ENCODE measurements at places on chromosomes 2 and 18.

GRCh38 chr18:22325396-22325795 lies 92.3 kb downstream of the CTAGE1 start:
- no peak overlapping the region for H3K27ac ChIP-seq
- no peak overlapping the region for H3K4me3 ChIP-seq
- H3K36me3 ChIP-seq: no peaks in the 10 kb centered on the region
- H3K27me3 ChIP-seq: no peaks in the 10 kb centered on the region
- no peak for DNase-seq

DNA sequence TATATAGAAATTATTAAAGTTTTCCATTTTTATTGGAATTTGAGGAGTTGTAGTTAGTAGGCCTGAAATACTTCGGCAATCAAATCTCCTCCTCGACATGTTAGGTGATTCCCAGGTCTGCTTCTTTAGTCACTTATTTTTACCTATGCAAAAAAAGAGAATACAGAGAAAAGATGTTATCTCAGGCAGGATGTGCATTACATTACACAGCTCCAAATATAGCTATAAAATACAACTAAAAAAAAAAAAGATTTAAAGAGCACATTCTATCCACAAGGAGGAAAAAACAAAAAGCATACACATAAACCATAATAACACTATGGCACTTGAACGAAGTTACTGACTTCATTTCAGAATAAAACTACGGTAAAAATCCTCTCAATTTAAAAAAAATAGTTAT lies 8.1 kb downstream of the STK17B start:
- no peaks in the 10 kb centered on the region for H3K4me1 ChIP-seq
- no peaks in the 10 kb centered on the region for H3K36me3 ChIP-seq
- H3K4me3 ChIP-seq: no peak overlapping the region

GRCh38 chr2:40367032-40367431 lies 84.9 kb downstream of the SLC8A1 start:
- H3K36me3 ChIP-seq: no peaks in the 10 kb centered on the region
- H3K4me1 ChIP-seq: peaks cover 42% of the 10 kb centered on the region
- H3K4me3 ChIP-seq: no peak overlapping the region
- H3K27ac ChIP-seq: no peak overlapping the region

DNA sequence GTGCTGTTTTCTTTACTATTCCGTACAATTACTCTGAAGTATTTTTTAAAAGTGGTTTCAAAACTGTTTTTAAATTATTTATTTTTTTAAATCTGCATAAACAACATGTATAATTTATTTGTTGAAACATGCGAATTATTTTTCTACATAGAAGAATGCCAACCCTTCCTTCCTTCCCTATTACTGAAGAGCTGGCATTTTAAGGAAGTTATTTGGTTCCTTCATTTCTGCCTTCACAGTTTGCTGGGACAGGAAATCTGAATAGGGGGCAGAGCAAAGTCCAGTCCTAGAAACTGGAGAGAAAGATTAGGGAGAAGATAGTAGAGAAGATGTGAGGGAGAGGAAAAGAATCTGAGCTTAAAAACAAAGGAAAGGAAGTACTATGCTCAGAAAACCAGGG lies 146.7 kb upstream of the ACVR2A start:
- no peak for DNase-seq
- no peaks in the 10 kb centered on the region for H3K4me1 ChIP-seq
- H3K4me3 ChIP-seq: no peak overlapping the region
- H3K27ac ChIP-seq: no peak overlapping the region

GRCh38 chr18:10010611-10011015 lies 96.8 kb downstream of the VAPA start:
- no peak for DNase-seq
- no peaks in the 10 kb centered on the region for H3K36me3 ChIP-seq
- peaks cover 48% of the 10 kb centered on the region for H3K4me1 ChIP-seq
- no peaks in the 10 kb centered on the region for H3K27me3 ChIP-seq

GRCh38 chr2:150182566-150183235 lies 304.8 kb downstream of the RND3 start:
- H3K36me3 ChIP-seq: no peaks in the 10 kb centered on the region
- no peaks in the 10 kb centered on the region for H3K27me3 ChIP-seq
- no peaks in the 10 kb centered on the region for H3K4me1 ChIP-seq
- H3K4me3 ChIP-seq: no peak overlapping the region
- H3K27ac ChIP-seq: no peak overlapping the region
- DNase-seq: no peak

- peak within 1 kb of the TSS; percentile 15 for H3K27ac ChIP-seq
- H3K27me3 ChIP-seq: peaks cover 60% of the 10 kb centered on the region
- DNase-seq: no peak
- no peaks in the 10 kb centered on the region for H3K36me3 ChIP-seq
- peak within 1 kb of the TSS; percentile 59 for H3K4me3 ChIP-seq
These were observed at the start of gene TRABD2A for GRCh38 chr2:84880645-84881521. TRABD2A (minus strand) TSS chr2:84881084; CDS start chr2:84881039, 45 bp downstream.

DNA sequence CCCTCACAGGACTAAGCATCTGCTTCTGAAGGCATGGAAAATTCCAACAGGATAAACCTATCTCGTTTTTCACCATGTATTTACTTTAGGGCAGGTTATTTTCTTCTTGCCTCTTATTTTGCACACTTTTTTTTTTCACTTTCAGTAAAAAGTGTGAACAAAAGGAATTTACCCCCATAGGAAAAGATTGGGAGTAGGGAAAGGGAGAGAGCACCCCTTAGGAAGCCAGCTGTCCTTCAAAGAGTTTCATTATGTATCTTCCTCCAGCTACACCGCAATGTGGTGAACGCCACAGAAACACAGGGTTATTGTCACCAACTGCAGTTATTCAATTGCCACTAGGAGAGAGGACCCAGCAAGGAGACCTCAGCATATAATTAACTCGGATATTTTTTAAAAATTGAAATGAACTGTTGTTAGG lies 286.2 kb upstream of the VRK2 start:
- peaks cover 9% of the 10 kb centered on the region for H3K4me1 ChIP-seq
- no peak overlapping the region for H3K27ac ChIP-seq
- H3K4me3 ChIP-seq: peak overlapping the region; percentile 47
- no peaks in the 10 kb centered on the region for H3K27me3 ChIP-seq
- H3K36me3 ChIP-seq: no peaks in the 10 kb centered on the region

- DNase-seq: no peak
- no peaks in the 10 kb centered on the region for H3K4me1 ChIP-seq
- no peaks in the 10 kb centered on the region for H3K27me3 ChIP-seq
- H3K4me3 ChIP-seq: no peak overlapping the region
These were observed 239.0 kb downstream of the CCDC178 start for GRCh38 chr18:33201509-33201926.

DNA sequence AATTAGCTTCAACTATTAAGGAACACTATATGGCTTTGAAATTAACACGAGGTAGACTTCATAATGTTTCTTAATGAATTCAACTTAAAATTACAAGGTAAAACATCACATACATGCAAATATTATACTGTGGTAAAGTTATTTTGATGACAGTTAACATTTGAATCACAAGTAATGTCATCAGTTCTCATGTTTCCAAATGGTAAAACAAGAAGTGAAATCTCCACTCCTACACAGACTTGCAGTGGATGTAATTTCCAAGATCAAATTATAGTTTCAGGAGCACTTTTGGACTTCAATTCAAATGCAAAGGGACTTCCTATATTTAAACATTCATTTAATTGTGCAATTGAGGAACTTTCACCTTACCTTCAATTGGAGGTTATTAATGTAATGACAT lies 39.1 kb downstream of the C18orf54 start:
- no peaks in the 10 kb centered on the region for H3K27me3 ChIP-seq
- H3K4me3 ChIP-seq: no peak overlapping the region
- no peak overlapping the region for H3K27ac ChIP-seq
- H3K4me1 ChIP-seq: no peaks in the 10 kb centered on the region
- H3K36me3 ChIP-seq: no peaks in the 10 kb centered on the region

GRCh38 chr2:126784045-126784444 lies 114.6 kb upstream of the TEX51 start:
- no peaks in the 10 kb centered on the region for H3K36me3 ChIP-seq
- H3K4me3 ChIP-seq: no peak overlapping the region
- peaks cover 4% of the 10 kb centered on the region for H3K27me3 ChIP-seq
- DNase-seq: no peak
- H3K4me1 ChIP-seq: no peaks in the 10 kb centered on the region

DNA sequence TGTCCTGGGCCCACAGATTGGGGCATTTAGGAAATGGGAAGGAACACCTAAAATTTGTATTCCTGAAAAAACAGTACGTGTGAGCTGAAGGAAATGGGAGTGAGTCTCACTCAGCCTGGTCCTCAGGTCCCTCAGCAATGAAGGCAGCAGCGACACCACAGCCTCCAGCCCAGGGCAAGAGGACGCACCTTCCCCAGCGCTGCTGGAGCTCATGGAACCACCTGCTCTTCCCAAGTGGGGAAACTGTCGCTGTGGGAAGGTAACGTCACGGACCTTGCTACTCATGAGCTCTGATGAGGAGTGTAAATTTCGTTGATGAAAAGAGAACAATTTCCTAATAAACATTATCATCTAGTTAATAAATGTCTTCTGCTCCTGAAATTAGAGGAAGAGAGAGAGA lies 323.6 kb downstream of the EIPR1 start:
- no peaks in the 10 kb centered on the region for H3K4me1 ChIP-seq
- no peaks in the 10 kb centered on the region for H3K36me3 ChIP-seq
- H3K27me3 ChIP-seq: peaks cover 2% of the 10 kb centered on the region

DNA sequence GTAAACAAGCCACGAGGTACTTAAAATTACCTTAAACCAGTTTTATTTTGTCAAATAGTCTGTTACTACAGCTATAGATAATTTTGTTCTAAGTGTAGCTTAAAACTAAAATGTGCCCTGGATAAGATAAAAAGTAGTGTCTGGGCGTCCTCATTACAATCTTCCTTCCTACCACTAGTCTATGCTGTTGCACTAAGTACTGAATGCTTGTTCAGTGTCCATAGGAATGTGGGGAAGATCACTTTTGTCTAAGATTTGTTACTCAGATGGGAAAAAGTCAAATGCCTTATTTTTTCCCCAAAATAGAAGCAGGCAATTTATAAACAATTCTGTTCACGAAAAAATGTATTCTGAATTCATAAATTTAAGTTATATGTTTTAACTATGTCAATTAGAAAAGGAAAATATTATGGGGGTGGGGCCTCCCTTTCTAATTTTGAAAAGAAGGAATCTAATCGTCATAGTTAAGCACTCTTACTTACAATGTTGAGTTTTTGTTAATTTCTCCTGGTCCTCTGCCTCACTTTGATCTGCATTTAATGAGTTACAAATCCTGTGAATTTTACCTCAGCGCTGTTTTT lies 140.4 kb upstream of the VRK2 start:
- DNase-seq: no peak
- no peaks in the 10 kb centered on the region for H3K36me3 ChIP-seq
- no peaks in the 10 kb centered on the region for H3K4me1 ChIP-seq

- H3K4me3 ChIP-seq: peak overlapping the region; percentile 95
- no peaks in the 10 kb centered on the region for H3K27me3 ChIP-seq
- peaks cover 15% of the 10 kb centered on the region for H3K36me3 ChIP-seq
- no peak for DNase-seq
These were observed 3.8 kb downstream of the PPP1CB start for GRCh38 chr2:28755421-28755820.

DNA sequence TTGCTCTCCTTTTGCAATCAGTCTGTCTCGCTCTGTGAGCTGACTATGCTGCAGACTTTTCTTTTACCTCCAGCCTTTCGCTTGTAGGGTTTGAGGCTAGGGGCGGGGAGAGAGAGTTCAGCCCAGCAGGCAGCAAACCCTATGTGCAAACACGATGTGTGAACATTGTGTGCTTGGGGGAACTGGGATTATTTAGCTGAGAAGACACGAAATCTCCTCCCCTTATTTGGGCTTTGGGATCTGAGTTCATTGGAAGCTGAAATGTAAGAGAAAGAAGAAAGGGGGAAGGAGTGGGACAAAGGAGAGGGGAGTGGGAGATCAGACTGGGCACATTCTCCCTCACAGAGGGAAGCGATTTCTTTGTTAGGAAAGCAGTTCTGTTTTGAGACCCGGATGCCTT lies 189.6 kb upstream of the TNP1 start:
- H3K27me3 ChIP-seq: no peaks in the 10 kb centered on the region
- H3K36me3 ChIP-seq: no peaks in the 10 kb centered on the region
- peaks cover 45% of the 10 kb centered on the region for H3K4me1 ChIP-seq
- no peak for DNase-seq
- no peak overlapping the region for H3K27ac ChIP-seq

GRCh38 chr2:173981520-173981919 lies 16.3 kb upstream of the SP3 start:
- H3K27ac ChIP-seq: no peak overlapping the region
- no peaks in the 10 kb centered on the region for H3K36me3 ChIP-seq
- H3K4me1 ChIP-seq: peaks cover 14% of the 10 kb centered on the region
- no peak for DNase-seq
- no peak overlapping the region for H3K4me3 ChIP-seq

GRCh38 chr2:133682347-133682746 lies 114.1 kb upstream of the NCKAP5 start:
- H3K4me3 ChIP-seq: no peak overlapping the region
- no peaks in the 10 kb centered on the region for H3K36me3 ChIP-seq
- H3K27me3 ChIP-seq: no peaks in the 10 kb centered on the region

- no peak overlapping the region for H3K4me3 ChIP-seq
- H3K4me1 ChIP-seq: no peaks in the 10 kb centered on the region
- peak overlapping the region; percentile 32 for H3K27ac ChIP-seq
These were observed 42.6 kb upstream of the SETBP1 start for GRCh38 chr18:44638034-44638540.

GRCh38 chr2:121075641-121076497 lies 209.1 kb downstream of the TFCP2L1 start:
- no peak for DNase-seq
- peaks cover 7% of the 10 kb centered on the region for H3K4me1 ChIP-seq
- H3K27ac ChIP-seq: peak overlapping the region; percentile 61
- H3K27me3 ChIP-seq: no peaks in the 10 kb centered on the region
- peak overlapping the region; percentile 27 for H3K4me3 ChIP-seq
- H3K36me3 ChIP-seq: no peaks in the 10 kb centered on the region

DNA sequence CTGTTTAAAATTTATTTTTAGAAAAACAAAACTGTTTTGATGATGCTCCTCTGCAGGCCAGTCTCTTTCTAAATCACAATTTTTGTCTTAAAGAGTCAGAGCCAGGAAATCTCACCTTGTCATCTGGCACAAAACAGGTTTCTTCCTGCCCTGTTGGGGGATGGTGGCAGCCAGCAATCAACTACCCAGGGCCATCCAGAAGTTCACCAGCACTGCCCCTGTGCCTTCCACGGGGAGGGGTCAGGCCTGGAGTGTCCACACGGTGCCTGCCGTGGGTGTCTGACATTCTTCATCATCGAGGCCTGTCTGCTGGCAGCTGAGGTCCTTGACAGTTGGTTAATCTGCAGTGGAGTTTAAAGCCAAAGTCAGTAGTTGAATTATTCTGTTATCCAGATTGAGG lies 40.0 kb upstream of the BMP10 start:
- peaks cover 14% of the 10 kb centered on the region for H3K4me1 ChIP-seq
- no peak for DNase-seq
- H3K4me3 ChIP-seq: no peak overlapping the region
- H3K36me3 ChIP-seq: no peaks in the 10 kb centered on the region
- no peak overlapping the region for H3K27ac ChIP-seq
- H3K27me3 ChIP-seq: no peaks in the 10 kb centered on the region

DNA sequence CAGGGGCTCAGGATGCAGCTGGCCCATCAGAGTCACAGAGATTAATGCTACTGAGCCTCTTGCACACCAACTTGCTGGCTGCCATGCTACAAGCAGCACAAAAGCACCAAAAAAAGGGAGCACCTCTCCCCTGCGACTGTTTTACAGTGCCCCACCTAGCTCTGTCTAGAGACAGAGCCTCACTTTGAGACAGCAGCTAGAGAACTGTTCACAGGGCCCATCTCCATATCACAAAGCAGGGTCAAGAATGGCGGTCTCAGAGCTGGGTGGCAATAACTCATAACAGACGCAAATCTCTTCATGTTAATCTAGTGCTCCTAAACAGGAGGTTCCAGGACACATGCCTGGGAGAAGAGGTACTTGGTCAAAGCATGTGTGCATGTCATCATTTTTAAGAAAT lies 953.0 kb downstream of the DCDC2C start:
- no peaks in the 10 kb centered on the region for H3K36me3 ChIP-seq
- H3K27me3 ChIP-seq: no peaks in the 10 kb centered on the region
- no peaks in the 10 kb centered on the region for H3K4me1 ChIP-seq

Data from esophagus muscularis mucosa (tissue), 4 donors.